ENCODE measurements at places on chromosomes 3 and 15.

- DNase-seq = no peak
Measured at GRCh38 chr3:168036619-168037018, 59.1 kb downstream of the GOLIM4 start.

DNA sequence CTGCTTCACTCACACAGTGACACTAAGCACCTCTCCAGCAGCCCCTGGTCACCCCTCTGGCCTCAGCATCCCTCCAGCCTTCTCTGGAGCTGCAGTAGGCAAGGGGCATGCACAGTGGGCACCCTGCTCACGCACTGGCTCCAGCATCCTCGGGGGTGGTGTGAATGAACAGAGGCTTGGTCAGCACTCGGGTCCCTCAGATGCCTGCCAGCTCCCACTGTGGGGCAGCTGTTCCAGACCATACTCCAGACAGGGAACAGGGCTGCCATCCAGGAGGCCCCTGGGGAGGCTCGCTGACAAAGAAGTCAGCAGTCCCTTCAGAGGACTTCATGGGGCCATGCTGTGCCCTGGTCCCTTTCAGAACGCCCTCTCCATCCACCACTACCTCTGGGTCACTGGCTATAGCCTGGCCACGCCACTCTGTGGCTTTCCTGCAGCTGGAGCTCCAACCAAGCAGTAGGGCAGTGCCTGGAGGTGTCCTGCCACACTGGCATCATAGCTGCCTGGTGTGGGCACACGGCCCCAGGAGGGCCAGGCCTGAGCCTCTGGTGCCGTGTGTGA, 26.3 kb downstream of the ALS2CL start:
- DNase-seq = no peak

DNA sequence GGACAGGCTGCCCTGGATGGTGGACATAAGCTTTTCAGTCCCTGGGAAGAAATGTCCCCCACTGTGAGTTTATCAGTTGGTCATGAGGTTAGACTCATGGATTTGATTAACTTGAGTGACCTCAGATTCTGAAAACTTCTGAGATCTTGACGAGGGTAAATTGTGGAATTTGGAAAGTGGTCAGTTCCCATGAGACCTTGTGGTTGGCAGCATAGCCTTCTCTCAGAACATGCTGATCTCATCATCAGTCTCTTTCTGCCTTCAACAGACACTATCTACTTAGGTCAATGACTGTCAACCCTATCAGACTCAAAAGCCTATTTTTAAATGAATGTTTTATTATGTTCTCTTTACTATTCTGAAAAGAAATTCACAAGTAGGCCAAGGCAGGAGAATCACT, 45.6 kb upstream of the NDUFB4 start:
- peak; percentile 43 for DNase-seq

- DNase-seq = no peak
Measured at GRCh38 chr15:24067733-24068501, 380.8 kb upstream of the NDN start.

DNA sequence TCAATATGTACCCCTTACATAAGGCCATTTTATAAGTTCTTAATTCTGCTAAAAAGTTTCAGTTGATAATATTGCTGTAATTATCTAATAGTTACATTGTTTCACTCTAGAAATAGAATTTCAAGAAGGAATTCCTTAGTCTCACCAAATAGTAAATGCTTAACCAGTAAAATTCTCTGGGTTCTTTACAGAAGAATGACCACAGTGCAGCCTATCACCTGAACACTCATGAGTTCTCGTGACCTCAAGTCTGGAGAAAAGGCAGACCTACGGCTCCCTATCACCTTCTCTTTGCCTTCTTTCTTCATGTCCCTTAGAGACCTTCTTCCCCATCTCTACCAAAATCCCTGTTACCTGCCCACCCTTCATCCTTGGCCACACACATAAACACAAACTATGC, 30.9 kb downstream of the CCDC191 start:
- no peak for DNase-seq

- DNase-seq = no peak
Measured at GRCh38 chr3:104044002-104044401, 1322.7 kb upstream of the ALCAM start.

DNA sequence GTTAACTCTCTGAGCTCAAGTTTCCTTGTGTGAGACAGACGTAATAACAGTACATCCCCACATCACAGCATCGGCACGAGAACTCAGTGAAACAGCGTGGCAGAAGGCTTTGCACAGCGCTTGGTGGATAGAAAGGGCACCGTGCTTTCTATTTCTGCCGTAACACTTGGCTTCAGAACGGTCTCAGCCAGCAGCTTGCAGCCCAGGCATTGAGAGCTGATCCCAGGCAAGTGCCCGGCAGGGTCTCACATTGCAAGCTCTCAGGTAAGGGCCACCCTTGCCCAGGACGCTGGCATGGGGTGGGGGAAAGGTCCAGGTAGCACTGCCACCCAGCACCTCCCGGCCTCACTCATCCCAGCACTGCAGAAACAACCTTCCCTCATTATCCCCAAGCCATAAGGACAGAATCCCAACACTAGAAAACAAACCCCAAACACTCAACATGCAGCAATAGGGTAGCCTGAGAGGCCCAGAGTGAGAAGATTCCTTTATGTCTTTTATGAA, 70.5 kb upstream of the ITGA11 start:
- DNase-seq = no peak

GRCh38 chr3:126570103-126570541, 11.4 kb upstream of the C3orf22 start:
- DNase-seq = no peak

- no peak for DNase-seq
Measured at GRCh38 chr3:28601291-28601690, 252.7 kb upstream of the AZI2 start.

DNA sequence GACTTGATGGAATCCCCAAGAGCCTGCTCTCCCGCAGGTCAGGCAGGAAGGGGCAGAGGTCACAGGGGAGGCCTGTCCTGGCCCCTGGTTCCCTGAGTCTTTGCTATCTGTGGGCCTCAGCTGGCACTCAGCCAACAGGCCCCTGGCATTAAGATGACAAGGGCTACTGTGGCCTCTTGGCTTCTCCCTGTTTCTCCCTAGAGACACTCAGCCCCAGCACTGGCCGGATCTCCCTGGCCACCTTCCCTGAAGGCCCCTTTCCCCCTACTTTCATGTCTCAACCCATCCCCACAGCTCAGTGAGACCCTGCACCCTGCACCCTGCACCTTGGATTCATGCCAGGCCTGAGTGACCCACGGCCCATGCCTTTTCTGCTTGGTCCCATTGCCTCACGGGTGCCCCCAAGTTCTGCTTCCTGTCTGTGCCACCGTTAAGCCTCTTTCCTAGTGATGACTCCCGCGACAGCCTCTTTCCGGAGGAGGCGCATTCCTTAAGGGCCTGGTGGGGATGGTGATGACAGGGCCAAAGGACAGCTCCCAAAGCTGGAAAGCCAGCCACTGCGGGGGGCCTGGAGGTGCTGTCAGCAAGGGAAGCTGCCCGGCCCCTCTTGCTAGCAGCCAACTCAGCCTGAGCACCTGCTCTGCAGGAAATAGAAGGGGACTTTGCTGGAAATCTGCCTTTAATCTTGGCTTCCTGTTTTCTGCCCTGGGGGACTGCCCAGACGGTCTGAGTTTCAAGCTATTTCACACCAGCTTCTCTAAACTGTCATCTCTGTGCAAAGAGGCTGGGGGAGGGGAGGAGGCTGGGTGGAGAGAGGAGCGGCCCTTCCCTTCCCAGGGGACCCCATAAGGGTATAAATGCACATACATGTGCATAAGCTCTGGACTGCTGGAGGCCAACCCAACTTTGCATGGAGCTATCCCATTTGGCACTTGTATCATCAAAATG, 4.8 kb upstream of the CSK start:
- DNase-seq = no peak

DNA sequence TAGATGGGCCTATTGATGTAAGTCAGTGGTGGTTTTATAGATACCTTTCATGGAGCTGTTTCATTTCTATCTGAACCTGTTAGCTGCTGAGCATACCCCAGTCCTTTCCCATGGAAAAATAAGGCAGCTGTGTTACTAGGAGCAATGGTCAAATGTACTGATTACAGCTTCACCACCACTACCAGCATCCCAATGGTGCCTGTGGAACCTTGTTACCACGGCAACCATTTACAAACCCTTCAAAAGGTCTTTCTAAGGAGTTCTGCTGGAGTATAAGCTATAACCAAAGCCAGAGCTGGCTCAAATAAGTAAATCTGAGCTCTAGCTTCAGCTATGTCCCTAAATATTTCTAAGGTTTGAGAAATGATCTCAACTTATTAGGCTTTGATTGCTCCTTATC, 133.4 kb upstream of the ACP3 start:
- no peak for DNase-seq

DNA sequence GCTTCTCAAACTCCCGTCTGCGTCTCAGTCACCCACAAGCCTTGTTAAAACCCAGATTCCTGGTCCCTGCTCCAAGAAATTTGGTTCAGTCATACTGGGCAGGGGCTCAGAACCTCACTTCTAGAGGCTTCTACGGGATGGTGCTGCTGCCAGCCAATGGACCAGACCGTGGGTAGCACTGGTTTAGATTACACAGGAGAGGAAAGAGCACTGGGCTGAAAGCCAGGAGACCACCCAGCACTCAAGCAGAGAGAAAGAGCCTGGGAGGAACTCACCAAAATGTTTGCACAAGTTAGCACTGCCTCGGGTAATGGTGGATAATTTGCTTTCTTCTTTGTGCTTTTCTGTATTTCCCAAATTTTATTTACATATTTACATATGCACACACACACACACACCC, 46.9 kb upstream of the MUC13 start:
- no peak for DNase-seq

GRCh38 chr15:91678003-91678402, 175.5 kb upstream of the SLCO3A1 start:
- DNase-seq = no peak

DNA sequence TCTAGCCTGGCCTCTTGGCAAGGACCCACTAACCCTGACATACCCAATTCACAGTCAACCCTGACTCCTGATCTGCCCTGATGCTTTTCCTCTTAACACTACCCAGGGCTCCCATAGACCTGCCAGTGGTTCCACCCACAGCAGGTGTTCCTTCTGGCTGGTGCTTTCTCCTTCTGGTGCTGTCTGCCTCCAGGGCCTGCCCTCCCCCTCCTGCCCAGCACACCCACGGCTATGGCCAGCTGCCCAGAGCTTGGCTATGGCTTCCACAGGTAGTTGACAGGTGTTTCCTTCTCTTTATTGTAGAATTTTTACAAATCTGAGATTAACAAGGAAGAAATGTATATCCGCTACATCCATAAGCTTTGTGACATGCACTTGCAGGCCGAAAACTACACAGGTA, 46.5 kb upstream of the MANF start:
- no peak for DNase-seq
